ENCODE measurements at places on chromosomes 6 and 20.

DNA sequence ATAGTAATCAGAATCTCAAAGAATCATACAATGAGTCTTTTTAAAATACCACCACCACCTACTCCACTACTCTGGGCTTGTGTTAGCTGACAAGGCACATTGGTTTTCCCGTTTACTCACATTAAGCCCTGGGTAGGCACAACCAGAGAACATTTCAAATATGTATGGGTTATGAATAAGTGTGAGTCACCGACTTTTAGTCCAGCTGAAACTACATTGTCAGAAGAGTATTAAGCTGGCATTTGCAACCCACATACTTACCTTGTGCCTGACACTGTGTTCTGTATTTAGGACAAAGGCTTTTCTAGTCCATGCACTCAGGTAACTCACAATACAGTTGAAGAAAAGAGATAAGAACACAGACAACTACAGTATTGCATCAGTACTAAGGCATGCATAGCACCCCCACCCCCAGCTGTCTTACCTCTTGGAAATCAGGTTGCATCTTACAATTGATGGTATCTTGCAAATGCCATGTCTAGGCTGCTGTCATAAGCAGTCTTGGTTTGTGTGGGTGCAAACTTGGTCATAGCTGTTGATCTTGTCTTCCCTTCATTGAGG, 40.3 kb upstream of the AHI1 start:
- no peak for DNase-seq

- no peak for DNase-seq
These were observed 1.7 kb upstream of the TREM1 start for GRCh38 chr6:41288030-41288753.

- no peak for DNase-seq
These were observed 10.7 kb downstream of the TULP4 start for GRCh38 chr6:158322724-158323560.

DNA sequence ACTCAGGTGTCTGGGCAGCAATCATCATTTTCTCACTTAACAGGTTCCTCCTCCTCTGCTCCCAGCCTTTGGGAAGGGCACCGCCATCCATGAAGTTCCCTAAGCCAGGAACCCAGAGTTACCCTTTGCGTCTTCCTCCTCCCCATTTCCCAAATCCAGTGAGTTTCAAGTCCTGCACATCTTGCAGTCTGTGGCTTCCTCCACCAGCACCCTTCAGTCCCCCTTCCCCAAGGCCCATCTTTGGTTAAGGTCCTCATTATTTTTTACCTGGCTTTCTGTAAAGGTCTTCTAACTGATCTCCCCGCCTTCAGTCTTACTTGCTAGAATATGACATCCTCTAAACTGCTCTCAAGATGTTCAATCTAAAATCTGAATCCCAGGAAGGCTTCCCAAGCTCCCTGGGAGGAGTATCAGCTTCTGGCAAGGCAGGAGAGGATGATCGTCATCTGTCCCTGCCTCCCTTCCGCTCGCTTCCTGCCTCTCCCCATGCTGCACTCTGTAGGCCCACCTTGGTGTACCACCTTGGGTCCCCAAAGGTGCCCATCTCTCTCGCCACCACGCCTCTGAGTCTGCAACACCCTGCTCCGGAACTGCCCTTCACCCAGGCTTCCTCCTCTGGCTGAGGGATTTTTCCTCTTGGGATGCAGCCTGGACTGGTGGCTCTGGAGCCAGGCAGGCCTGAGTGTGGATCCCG, 11.4 kb upstream of the DUSP22 start:
- no peak for DNase-seq

- DNase-seq = no peak
These were observed 14.7 kb upstream of the IPCEF1 start for GRCh38 chr6:154371281-154371680.

DNA sequence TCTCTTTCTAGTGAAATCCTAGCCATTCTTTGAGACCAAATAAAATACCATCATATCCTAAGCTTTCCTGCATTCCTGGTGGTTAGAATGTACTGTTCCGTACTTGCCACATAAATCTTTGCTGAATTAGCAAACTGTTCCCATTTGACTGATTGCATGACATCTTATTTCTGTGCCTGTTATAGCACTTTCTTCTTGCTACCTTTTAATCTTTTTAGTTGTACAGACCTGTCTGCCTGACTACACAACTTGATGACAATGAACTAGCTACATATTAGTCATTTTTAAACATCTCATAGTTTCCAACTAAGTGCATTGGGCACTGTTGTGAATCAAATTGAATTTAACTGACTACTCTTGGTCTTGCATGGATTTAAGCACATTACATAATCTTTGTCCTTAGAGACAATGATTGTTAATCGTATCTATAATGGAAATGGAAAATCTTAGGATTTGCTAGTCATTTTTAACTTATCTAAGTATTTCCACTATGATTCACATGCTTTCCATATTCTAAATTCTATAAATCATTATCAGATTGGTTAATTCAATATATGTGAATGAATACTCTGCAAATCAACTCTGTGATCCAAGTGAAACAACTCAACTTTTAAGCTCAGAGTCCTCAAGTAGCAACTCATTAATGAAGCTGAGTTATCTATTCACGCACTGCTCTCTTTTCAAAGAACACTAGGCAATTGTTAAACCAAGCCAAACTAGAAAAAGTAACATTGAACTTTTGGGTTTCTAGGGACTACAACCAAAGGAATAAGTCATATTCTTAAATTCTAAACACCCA, 109.0 kb downstream of the TNFRSF21 start:
- no peak for DNase-seq

DNA sequence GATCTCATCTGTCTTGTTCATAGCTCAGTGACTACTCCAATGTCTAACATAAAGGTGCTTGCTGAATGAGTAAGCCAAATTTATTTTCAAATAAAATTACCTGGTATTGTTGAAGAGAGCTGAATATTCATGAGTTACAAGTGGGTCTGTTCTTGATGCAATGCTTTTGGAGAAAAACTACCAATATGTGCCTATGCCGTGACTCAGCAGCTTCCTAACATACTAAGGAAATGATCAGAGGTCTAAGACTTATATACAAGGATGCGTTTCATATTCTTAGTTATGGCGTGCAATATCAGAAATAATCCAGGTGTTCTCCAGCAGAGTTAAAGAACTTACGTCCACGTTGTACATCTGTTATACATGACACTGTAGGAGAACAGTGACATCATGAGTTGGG, 5.1 kb downstream of the FAM120B start:
- no peak for DNase-seq

GRCh38 chr6:119587537-119587936, 238.0 kb upstream of the MAN1A1 start:
- DNase-seq = no peak

DNA sequence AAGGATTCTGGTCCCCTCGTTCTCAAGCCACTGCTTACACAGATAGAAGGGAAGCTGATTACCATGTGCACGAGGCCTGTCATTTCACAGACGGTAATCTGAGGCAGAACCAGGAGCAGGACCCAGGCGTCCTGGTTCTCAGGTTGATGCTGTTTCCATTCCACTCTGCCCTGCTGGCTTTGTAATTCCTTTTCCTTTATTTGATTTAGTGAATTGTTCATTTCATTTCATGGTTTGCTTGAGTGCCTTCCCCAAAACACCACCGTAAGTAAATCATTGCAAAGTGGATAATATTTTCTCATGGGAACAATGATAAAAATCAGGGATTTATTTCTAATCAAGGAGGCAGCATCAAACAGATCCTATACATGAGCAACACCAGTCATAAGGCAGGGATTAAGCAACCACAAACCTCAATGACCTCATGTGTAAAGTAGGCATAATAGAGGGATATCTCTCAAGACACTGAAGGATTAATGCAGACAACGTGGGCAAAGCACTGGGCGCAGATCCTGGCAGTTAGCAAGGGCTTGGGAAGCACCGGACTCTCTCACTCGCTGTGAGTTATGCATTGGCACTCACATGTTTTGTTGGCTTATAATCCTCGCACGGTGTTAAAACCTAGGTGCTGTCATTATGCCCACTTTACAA, 229.5 kb upstream of the FOXQ1 start:
- no peak for DNase-seq

DNA sequence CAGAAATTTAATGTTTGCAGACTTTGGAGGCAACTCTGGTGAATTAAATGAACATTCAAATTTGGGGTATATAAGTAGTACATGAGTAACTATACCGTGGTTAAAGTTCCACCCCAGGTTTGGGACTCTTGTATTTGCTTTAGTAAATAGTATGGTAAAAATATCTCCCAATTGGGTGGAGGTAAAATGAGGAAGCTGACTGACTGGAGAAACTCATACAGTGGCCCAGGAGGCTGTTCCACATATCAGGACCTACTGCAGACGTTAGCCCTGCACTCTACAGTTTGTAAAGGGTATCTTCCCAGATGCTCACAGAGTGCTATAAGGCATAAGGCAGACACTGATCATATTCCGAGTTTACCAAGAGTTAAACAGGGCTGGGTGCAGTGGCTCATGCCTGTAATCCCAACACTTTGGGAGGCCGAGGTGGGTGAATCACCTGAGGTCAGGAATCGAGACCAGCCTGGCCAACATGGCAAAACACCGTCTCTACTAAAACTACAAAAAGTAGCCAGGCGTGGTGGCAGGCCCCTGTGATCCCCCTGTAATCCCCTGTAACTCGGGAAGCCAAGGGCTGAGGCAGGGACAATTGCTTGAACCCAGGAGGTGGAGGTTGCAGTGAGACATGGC, 53.7 kb downstream of the CPXM1 start:
- DNase-seq = no peak

- DNase-seq = no peak
These were observed 95.2 kb downstream of the JAG1 start for GRCh38 chr20:10578607-10579006.

All from WTC11 (cell line).